ENCODE measurements at places on chromosomes 2 and 18. TPM values are rescaled to one million over a fixed set of nuclear protein-coding genes. Genes with fewer than 3 reads are reported as not detected.

The CD207 gene
- 1.0 TPM for total RNA-seq

The GPR148 gene
- not detected for total RNA-seq

The ASTL gene
- not detected for total RNA-seq

The SPDYA gene
- total RNA-seq: 1.2 TPM

The CHRNA1 gene
- total RNA-seq: not detected

The RUFY4 gene
- total RNA-seq: not detected

The HADHA gene
- 155 TPM for total RNA-seq

The RAPGEF4 gene
- total RNA-seq: 3.7 TPM

The PLGLB1 gene
- 4.6 TPM for total RNA-seq

The SCN9A gene
- 4.0 TPM for total RNA-seq

The SOWAHC gene
- total RNA-seq: 56.8 TPM

DNA sequence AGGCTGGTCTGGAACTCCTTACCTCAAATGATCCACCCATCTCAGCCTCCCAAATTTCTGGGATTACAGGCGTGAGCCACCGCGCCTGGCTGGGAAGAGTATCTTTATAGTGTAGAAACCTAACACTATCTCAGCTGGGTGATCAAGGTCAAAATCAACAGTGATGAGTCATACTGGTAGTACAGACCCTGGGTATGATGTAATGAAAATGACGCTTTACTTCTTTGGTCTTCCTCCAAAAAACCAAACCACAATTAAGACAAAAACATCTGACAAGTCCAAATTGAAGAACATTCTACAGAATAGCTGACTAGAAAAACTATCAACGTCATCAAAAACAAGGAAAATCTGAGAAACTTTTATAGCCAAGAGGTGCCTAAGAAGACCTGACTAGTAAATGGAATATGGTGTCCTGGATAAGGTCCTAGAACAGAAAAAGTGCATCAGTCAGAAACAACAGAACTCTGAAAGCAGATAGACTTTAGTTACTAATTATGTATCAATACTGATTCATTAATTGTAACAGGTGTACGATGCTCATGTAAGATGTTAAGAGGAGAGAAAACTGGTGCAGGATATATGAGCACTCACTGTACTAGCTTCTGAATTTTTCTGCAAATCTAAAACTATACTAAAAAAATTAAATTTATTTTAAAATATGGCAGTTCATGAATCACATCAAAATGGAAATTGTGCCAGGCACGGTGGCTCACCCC is 25.4 kb downstream of the PDCL3 start:
- DNase-seq: no peak

DNA sequence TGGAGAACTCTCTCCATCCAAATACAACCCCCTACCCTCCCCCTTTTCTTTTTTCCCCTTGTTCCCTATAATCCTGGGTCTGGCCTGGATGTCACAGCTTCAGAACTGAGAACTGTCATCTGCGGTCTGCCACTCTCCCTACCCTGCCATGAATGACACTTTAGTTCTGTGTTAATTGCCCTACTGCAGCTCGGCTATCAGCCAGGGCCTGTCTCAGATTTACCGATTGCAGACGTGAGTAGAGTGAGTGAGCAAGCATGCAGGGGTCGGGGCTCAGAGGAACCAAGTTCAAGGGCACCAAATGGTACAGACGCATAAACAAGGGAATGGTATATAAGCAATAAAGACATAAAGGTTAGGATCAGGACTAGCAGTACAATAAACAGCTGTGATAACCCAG is 967.8 kb downstream of the BCL11A start:
- DNase-seq: no peak

DNA sequence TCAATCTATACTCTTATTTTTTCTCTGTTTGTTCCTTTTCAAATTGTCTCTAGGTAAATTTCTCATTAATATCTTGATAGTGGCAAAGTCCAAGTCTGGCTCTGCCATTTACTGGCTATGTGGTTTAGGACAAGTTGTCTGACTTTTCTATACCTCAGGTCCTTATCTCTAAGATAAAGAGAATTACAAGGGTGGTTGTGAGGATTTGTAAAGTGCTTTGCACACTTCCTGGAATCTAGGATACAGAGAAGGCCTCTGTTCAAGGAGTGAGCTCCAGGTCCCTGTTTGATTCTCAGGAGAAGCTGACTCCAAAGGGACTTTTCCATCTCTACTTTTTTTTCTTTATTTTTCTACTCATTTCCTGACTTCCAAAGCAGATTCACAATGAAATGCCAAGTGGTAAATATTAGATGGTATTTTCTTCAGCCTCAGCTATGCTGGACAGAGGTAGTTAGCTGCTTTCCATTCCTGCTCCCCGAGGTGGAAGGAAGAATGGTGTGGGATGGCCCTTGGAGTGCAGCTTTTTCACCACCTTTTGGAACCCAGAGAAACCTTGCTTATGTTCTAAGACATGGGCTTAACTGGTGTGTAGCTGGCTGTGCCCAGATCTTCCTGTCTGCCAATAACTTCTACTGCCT is 90.5 kb downstream of the GALNT1 start:
- DNase-seq: no peak

DNA sequence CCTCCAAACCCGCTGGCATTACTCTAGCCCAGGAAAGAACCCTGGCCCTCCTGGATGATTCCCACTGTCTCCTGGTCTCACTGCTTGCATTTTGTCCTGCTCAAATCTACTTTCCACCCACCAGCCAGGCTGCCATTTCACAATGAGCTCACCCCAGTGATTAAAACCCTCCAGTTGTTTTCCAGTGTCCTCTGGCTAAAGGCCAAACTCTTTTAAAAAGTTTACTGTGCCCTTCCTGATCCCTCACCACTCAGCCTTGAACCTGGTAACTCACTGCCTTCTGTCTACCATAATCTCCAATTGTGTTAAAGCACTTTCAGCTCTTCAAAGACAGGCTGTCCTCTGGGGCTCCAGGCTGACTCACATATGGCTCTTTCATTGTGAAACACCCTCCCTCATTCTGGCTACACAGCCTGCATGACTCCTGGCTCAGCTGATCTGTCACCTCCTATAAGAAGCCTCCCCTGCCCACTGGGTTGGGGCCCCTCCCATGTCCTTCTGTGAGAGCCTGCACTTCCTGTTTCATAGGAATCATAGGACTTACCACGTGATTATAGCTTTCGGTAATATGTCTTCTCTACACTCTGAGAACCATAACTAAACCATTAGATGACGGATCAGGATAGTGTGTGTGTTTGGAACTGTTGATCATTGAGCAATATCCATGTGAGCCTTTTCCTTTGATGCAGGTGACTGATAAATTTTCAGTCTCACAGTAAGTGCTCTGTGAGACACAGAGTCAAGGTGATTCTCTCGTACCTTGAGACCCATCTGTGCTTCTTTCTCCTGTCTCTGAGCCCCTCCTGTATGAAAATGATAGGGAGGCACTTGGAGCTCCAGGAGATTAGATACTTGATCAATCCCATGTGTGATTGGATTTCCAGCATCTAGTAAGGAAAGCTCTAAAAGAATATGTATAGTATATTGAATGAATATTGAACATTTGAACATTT is 590.8 kb upstream of the ID2 start:
- peak; percentile 92 for DNase-seq

- no peak for DNase-seq
Observed at GRCh38 chr2:172168917-172169346, 66.2 kb upstream of the DLX2 start.

GRCh38 chr2:72750977-72751639 is 74.7 kb downstream of the EXOC6B start:
- DNase-seq: no peak

DNA sequence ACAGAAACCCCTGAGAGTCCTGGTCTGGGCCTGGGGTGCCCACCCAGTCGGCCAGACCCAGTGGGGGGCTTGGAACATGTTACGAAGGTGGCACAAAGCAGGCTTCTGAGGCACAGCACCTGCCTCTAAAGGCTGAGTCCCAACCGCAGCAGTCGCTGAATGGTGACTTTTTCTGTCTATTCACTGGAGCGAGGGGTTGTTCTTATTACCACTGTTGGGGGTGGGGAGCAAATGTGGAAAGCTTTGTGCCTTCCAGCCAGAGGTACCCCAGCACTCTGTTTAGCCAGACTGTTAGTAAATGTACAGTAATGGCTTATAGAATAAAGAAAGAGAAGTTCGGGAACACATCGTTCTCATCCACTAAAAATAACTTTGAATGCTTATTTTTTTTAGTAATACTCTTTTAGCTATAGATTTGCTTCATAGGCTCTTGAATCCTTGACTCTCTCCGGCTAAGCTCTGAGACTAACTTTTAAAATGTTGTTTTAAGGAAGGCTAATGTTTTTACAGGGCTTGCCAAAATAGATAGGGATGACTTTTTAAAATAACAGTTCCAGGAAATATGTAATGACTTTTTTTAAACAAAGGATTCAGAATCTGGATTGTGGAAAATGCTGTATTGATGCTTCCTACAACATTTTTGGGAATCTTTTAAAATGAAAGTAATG is 23.4 kb upstream of the PTPN2 start:
- DNase-seq: no peak

GRCh38 chr2:207251573-207252192 is 85.9 kb upstream of the KLF7 start:
- DNase-seq: no peak

GRCh38 chr18:30920757-30921156 is 121.8 kb downstream of the DSC3 start:
- DNase-seq: no peak

DNA sequence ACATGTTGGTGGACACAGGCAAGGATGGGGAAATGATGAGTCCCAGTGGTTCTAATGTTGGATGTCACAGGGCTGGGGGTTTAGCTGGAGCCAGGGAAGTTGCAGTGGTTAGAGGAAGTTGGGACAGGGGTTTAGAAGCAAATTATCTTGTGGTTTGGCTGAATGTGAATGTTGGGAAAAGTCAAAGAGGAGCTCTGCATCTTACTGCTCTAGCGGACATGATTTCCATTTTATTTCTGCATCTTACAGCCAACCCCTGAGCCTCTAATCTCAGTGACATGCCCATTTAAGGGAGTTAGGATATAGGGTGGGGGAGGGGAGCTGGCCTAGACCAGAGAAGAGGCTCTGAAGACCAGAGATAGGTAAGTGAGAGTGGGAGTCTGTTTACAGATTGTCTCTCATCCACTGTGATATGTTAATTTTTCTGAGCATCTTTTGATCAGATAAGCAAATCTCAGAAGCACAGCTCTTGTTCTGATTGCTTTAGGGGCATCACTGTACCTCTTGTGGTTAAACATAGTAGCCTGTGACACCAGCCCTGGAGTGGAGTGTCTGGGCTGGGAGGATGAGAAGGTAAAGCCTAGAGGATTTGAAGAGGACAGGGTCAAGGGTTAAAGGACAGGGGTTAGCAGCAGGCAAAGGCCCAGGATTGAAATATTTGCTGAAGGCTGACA is 43.6 kb downstream of the SETBP1 start:
- DNase-seq: no peak

- no peak for DNase-seq
Observed at GRCh38 chr2:123091471-123091870, 933.6 kb upstream of the CNTNAP5 start.

GRCh38 chr2:105400138-105400540 is 1.3 kb upstream of the FHL2 start:
- DNase-seq: no peak

- no peak for DNase-seq
Observed at GRCh38 chr2:180180511-180180910, 173.4 kb upstream of the CWC22 start.

DNA sequence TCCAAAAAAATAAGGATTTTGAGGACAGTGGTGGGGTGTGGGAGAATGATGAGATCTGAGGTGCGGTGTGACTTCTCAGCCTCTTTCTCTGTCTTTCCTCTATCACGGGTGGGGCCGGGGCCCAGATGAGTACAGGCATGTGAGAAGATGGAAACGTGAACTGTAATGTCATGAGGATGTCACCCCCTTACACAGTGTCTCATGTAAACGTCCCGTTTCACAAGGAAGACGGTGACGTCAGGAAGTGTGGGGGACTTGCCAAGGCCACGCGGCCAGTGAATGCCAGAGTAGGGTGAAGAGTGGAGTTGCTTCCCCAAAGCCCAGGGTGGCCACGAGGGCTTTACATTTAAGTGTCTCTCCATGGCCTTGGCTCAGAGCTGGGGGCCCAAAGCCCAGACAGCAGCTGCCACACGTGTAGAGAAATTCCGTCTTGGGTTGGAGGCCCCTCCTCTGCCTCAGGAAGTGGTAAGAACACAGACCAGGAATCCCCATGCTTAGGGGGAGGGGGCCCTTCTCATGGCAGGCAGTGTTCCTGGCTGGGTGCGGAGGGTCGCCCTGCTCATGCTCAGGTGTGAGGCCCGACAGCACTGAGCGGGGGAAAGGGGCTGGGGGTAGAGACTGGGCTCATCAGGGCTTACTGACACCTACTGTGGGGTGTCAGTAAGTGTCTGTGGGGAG is 80.9 kb upstream of the SMAD7 start:
- DNase-seq: no peak

- DNase-seq: no peak
Observed at GRCh38 chr2:204900910-204901309, 355.6 kb downstream of the PARD3B start.

DNA sequence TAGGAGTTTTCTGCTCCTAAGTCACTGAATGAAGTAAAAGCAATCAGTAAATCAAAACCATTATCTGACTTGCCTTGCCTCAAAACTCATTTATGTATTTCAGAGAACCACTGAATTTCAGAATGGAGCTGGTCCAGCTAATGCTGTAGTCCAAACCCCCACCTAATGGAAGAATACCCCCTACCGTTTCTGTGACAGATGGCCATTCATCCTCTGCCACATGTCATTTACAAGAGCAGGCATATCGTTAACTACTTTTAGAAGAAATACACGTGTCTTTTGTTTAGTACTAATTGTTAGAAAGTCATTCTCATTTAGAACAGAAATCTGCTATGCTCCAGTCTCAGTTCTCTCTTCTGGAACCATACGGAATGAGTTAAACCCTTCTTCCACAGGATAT is 12.8 kb upstream of the GALNT5 start:
- no peak for DNase-seq

- no peak for DNase-seq
Observed at GRCh38 chr2:132662732-132663131, 7.3 kb downstream of the LYPD1 start.

DNA sequence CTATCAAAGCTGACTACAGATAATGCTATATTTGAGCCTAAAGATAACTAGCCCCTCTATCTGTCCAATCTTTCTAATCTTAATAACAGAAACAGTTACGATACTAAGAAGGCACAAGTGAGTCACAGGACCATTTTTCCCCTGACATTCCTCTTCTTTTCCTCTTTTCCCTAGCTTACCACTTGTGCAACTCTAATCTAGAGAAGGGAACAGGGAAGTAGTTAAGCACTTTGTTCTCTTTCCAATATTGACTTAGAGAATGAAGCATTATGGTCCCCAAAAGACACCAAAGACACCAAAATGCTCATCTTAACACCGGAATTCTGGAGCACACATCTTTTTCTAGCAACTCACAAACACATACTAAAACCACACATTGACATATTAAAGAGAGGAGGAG is 1.8 kb downstream of the PDE11A start:
- no peak for DNase-seq

GRCh38 chr2:55989405-55989804 is 65.8 kb upstream of the EFEMP1 start:
- no peak for DNase-seq

- DNase-seq: no peak
Observed at GRCh38 chr18:55504808-55505207, 83.2 kb downstream of the TCF4 start.

Data from esophagus muscularis mucosa (tissue), 4 donors.